Activated CD8-positive, alpha-beta memory T cell treated with anti-CD3 and anti-CD28 coated beads for 1 hour (primary cell): ENCODE measurements at places on chromosomes 11 and 22.

- peak; percentile 39 for DNase-seq
These were observed 11.2 kb upstream of the IGLL1 start for GRCh38 chr22:23591201-23591791.

DNA sequence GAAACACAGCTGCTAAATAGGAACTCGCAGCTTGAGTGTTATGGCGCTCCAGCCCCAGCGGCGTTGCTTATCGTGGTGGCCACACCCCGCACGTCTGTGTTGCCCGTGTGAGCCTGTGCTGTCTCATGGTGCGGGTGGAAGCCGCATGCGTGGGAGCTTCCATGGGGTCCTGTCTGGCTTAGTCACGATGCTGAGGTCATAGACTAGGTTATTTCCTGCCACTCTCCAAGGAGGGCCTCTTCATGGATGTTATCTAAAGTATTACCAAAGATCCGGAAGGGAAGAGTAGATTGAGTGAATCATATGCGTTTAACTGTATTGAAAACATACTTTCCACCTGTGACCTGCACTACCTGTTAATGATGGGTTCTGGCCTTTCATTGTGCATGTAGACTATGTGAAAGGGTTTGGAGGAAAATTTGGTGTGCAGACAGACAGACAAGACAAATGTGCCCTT is 21.7 kb downstream of the CTTN start:
- DNase-seq: no peak

DNA sequence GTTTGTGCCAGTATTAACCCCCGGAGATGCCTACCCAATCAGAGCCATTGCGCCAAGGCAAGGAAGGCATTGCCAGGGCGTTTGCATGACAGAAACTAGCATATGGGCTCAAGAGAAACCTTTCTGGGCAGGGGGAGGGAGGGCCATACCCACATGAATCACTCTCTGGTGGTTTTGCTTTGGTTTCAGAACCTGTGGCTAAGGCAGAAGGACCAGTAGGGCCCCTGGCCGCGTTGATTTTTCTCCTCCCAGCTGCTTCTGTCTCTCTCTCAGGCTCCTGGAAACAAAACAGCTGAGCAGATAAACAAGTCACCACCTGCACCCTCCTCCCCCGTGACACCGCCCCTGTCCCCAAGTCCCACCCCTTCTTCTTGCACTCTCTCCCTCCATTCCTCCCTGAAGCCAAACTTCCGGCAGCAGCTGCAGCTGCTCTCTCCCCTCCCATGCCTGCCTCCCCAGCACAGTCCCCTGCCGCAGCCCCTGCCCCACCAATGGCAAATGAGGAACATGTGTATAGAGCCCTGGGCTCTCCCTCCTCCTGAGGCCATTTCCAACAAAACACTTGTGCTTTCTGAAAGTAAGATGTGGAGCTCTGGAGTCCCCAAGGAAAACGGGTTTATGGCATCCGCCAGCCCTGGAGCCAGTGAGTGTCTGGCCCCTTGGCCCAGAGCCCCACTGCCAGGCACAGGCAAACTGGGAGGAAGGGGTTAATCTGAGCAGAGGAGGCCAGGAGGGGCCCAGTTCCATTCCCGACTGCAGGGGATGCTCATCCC is 39.0 kb upstream of the ADA2 start:
- no peak for DNase-seq

DNA sequence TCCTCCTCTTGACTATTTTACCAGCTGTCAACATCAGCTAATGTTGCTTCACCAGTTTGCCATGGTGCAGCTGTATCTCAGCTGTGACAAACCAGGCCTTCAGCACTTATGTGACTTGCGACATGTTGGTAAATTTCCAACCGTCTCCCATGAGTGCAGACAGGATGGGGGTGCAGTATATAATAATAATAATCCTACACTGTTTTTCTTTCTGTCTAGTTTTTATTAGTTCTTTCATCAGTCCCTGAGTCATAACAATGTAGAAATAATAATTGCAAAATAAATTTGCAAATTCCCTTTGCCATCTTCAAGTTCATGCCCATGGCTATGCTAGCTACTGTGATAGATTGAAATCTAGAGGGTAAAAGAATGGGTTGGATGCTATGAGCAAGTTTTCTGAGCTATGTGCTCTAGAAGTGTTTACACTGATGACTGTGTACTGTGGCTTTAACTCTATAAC is 4.9 kb downstream of the MMP13 start:
- no peak for DNase-seq

DNA sequence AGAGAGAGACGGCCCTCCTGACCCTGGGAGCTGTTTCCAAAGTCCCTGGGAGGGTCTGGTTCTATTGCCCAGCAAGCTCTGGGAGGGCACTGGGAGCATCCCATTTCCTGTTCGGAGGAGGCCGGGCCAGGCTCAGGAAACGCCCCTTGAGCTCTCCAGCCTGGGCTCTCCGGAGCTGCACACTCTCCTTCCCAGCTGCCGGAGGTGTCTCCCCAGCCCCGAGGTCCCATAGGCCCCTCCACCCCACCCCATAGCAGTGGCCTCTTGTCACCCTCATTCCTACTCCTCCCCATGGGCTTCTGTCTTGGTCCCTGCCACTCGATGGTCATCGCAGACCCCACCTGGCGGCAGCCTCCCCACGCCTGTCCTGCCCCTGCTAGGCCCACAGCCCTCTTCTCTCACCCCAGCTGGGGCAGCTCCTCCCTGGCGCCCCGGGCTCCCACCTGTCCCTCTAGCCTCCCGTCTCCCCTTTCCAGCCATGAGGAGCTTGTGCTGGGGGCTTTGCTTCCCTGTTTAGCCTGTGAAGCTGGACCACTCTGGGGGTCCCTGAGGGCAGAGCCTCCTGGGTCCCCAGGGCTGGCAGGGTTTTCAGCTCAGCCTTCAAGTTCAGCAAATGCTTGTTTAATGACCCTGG is 2.8 kb downstream of the TSPAN32 start:
- no peak for DNase-seq

DNA sequence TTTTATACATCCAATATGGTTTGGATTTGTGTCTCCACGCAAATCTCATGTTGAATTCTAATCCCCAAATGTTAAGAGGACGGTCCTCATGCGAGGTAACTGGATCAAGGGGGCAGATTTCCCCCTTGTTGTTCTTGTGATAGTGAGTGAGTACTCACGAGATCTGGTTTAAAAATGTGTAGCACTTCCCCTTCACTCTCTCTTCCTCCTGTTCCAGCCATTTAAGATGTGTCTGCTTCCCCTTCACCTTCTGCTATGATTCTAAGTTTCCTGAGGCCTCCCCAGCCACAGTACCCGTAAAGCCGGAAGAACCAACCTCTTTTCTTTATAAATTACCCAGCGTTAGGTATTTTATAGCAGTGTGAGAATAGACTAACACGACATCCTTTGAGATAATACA is 98.6 kb downstream of the TTC28 start:
- no peak for DNase-seq

- DNase-seq: no peak
These were observed 278 bp downstream of the ROM1 start for GRCh38 chr11:62613291-62613778.

DNA sequence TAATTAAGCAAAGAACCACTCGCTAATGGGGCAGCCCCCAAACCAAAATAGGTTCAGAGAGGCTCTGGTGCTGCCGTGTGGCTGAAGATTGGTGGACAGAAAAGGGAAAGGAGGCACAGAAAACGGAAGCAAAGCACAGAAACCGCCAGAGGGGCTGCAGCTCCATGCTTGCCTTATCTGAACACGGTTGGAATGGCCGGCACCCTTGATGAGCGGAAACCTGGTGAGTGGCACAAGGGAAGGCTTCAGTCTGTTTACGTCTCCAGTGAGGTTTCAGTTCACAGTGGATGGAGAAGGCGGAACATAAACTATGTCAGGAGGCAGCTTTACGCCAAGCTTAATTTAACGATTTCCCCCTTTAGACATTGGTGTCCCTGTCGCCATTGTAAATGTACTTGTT is 5.2 kb upstream of the PRR33 start:
- DNase-seq: no peak

GRCh38 chr22:27206374-27207133 is 549.2 kb downstream of the MIAT start:
- DNase-seq: no peak

- no peak for DNase-seq
These were observed 258.9 kb downstream of the SWAP70 start for GRCh38 chr11:9922806-9923205.

DNA sequence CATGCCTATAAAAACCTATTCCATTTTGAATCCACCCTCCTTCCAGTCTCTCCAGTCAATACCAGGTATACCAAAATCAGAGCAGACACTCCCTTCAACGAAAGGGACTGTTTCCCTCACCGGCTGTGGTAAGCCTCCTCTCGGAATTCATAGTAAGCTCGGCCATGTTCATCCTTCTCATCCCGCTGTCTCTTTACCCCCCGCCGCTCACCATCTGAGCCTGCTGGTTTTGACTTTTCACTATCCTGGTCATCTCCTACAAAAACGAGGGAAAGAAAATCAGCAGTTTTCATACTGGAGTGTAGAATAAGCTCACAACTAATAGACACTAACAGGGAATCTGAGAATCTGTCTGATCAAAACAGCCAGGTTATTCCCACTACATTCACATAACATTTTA is 3.1 kb downstream of the HNRNPUL2 start:
- no peak for DNase-seq

GRCh38 chr11:3833449-3833848 is 7.3 kb downstream of the RHOG start:
- no peak for DNase-seq

DNA sequence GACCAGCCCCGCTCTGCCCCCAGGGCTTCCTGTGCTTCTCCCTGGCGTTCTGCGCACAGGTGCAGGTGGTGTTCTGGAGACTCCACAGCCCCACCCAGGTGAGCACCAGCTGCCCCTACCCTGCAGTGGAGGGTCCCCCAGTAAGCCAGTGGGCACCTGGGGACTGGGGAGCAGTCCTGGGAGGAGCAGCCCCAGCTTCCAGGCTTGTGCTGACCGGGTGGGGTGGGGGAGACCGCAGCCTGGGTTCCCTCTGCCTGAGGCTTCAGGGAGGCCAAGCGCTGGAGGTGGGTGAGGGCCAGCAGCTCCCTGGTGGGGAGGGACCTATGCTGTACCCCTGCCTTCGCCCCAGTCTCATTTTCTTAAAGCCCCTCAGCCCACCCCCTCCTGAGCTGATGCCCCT is 6.9 kb downstream of the TSPAN32 start:
- no peak for DNase-seq

DNA sequence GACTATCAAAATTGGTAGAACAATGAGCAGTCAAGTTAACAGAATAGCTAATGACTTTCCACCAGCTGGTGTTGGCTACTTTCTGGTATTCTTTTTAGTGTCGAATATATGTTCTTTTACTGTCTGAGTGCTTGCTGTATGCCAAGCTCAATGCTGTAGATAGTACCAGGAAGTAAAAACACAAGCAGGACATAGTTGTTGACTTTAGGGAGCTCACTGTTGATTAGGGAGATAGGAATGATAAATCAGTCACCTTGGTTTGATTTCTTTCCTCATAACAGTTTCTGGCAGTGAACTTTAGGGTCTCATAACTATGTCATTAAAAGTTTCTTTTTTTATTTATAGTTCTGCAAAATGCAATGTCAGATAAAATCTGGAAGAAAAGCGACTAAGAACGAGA is 9.0 kb downstream of the HMGXB4 start:
- no peak for DNase-seq

DNA sequence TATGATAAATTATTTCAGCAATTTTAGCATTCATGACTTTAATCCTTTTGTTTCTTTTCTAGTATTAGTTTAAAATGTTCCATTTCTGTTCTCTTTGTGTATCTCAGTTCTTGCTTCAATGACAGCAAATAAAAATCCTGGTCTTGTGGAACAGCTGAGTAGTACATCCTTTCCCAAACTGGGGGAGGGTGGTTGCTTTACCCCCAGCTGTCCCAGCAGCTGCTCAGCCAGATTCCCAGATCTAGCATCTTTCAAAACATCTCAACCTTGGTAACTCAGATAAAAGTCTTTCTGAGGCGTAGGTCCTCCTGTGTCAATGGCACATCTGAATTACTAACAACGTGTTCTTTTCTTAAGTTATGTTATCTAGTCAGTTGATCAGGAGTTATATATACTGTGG is 72.2 kb upstream of the GRK2 start:
- DNase-seq: no peak

DNA sequence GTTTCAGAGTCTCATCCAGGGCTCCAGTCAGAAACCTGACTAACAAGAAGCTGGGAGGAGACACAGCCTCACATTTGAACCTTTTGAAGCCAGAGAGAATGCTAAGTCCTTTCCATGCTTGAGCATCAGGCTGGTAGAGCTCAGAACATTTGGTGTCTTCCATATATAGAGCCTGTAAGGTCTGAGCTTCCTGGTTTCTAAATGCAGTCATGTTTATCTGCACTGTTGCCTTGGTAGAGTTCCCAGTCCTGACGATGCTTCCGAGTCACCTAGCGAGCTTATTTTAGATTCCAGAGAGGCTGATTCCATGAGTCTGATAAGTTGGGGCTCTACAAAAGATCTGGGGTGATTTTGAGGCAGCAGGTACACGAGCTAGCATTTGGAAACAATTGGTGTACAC is 68.4 kb upstream of the SORL1 start:
- no peak for DNase-seq

- no peak for DNase-seq
These were observed 30.6 kb downstream of the SCGB1A1 start for GRCh38 chr11:62449451-62449851.

GRCh38 chr11:75275581-75275980 is 35.0 kb downstream of the TPBGL start:
- peak; percentile 34 for DNase-seq

GRCh38 chr11:126197277-126197939 is 14.0 kb downstream of the RPUSD4 start:
- DNase-seq: no peak

GRCh38 chr22:38085501-38085900 is 1.5 kb upstream of the SLC16A8 start:
- no peak for DNase-seq

- no peak for DNase-seq
These were observed 212.3 kb downstream of the DDX10 start for GRCh38 chr11:108877178-108877577.

DNA sequence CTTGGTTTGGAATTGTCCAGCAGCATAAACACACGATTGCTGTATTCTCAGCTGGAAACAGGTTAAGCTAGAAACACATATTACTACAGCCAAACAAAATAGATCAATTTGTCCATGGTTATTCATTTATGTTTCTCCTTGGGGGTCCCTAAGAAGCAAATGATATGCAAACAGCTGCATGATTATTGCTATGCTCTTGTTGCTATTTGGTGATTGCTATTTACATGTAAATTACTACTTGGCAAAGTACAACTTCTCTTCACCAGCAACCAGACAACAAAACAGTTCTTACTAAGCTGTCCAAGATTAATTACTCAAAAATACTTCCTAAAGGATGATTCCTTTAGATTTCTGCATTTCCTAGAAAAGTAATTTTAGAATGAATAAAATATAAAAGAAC is 567.9 kb upstream of the ARHGAP42 start:
- no peak for DNase-seq

- no peak for DNase-seq
These were observed 66.9 kb downstream of the NXPE2 start for GRCh38 chr11:114745150-114745671.
